Upper lobe of right lung (tissue), 1 donor: ENCODE measurements at places on chromosomes 11 and 22.
A peak's percentile ranks its signal among the peaks of the same experiment; 100 is the strongest.

DNA sequence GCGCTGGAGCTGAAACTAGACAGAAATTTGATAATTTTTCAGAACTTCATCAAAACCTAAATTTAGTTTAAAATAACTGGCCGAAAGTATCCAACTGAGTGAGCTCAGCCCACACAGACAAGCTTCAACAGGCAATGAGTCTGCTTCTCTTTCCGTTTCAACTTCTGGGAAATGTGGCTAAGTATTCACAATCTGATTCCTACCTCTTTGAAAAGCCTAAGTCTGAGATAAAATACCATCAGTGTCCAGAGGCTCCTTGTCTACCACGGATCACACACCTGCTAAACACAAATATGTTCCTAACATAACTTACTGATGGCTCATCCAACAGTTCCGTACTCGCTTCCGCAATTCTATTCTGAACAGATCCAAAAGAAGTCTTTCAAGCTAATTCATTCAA is 8.5 kb downstream of the SIK3 start:
- no peak for DNase-seq

DNA sequence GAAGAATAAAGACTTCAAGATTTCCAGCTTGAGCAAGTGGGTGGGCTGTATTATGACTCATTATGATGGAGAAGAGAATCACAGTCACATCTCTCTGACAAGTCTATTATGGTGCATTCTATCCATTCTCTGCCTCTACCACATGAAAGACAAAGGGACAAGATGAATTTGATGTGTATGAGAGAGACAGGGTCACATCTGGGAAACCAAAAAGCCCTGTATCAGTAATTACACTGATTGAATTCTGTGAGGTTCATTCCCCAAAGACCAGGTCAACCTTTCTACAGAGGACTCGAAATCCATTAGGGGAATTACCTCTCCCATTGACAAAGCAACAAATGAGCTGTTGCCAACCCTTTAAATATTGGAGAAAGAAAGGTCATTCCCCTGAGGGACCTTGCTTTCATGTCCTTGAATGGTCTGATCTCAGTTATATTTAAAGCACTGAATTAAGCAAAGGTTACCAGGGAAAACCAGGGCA is 109.6 kb downstream of the USP35 start:
- DNase-seq, result no peak

DNA sequence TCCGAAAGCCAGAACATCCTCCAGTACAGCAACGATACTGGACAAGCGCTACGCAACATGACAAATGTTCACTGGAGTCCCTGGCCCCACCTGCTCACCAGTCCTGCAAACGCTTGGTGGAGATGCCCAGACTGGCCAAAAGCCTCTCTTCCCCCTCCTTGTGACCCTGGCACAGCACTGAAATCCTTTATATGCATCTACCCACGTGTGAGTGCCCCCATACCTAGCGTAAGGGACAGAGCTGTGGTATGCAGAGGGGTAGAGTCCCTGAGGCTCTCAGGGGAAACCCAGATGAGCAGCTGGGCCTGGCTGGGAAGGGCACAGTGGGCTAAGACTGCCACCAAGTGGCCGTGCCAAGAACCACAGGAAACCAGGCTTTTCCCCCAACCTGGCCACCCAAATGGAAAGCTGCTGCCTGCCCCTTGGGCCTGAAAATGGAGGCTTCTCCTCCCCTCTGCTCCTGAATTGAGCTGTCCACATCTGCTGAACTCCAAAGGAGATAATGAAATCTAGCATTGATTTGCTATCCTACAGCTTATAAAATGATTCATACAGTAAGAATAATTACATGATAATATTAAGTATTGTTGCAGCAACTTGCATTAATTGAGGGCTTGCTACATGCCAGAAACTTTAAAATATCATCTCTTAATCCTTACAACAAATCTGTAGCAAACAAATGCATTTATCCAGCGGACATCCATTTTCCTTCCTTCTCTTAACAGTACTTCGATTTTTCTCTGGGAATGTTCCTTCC is 24.8 kb upstream of the TTC12 start:
- peak; percentile 79 for DNase-seq

DNA sequence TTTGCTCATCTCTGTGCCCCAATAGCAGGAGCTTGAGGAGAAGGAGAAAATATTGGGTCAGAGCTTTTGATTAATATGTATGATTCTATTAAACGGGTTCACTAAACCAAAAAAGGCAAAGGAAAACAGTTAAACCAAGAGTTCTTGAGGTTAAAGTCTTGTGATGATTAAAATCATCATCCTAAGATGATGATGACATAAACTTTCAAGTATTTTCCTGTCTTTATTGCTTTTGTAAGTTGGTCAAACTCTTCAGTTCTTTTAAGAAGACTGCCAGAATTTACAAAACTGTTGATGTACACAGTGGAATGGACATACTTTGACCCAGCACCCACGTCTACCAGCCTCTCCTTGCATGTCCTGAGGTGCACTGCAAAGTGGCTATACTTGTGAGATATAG is 41.0 kb downstream of the FDX1 start:
- no peak for DNase-seq

- DNase-seq, result no peak
These were observed 377.3 kb downstream of the TBC1D22A start for GRCh38 chr22:47139790-47140119.

- no peak for DNase-seq
These were observed 58.3 kb upstream of the DEFB108B start for GRCh38 chr11:71774603-71775222.

- no peak for DNase-seq
These were observed 9.1 kb upstream of the SORL1-AS1 start for GRCh38 chr11:121461843-121462242.

GRCh38 chr11:29243616-29244015 is 773.2 kb downstream of the KCNA4 start:
- DNase-seq, result no peak
